ENCODE measurements at places on chromosomes 12 and 14.

DNA sequence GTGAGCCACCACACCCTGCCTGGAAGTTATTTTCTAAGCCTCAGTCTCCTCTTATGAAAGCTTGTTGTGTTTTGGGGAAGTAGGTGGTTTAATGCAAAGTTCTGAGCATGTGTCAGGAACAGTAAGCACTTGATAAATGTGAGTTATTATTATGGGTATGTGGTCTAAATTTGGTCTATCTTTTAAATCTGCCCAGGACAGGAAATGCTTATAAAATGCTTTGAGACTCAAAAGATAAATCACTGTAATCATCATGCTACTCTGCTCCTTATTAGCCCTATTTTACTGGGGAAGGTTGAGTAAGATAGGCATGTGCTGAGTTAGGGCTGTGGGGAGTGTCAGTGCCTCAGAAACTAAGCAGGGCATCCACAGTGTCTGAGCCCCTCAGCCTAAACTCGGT, 13.1 kb upstream of the SRSF5 start:
- DNase-seq: no peak

DNA sequence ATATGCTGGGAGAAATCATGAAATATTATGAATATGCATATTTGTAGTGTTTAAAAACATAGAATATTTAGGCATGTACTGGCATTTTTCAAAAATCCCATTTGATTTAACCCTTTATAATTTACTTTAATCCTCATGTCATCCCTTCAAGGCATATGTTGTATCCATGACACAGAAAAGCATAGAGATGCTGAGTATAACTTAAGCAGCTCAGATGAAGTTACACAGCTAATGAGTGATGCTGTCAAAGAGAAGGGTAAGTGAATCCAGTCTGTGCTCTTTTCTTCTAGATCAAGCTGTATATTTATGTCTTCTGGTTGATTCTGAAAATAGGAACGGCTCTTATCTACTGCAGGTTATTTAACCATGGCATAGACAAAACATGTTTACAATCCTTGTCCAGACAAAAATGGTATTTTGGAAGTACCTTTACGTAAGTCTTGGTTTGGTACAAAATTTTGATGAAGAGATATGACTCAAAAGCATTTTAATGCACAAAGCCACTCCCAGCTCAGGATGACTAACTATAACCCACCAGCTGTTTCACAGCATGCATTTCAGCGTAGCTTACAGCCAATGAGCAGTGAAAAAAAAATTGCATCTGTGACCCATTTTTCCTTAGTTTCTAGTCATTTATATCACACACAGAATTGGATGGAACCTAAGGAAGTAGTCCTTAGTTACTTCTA, 201.7 kb downstream of the STXBP6 start:
- peak; percentile 50 for DNase-seq

- peak; percentile 52 for DNase-seq
Measured at GRCh38 chr12:92224685-92225331, 79.2 kb upstream of the BTG1 start.

GRCh38 chr14:72996916-72997315, 30.0 kb downstream of the ZFYVE1 start:
- DNase-seq: no peak

GRCh38 chr12:108571609-108572165, 9.3 kb downstream of the ISCU start:
- no peak for DNase-seq

DNA sequence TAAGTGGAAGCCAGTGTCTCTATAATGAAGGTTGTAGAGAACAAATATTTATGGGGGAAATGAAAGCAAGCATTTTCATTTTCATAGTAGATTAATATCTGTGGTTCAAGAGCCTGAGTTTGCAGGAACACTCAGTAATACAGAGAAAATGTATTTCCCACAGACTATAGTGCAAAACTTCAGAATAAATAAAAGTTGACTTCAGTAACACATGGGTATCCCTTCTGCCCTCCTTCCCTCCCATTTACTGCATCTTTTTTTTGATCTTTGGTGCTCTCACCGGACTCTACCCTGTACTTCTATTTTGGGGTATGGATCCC, 75.3 kb upstream of the AMN1 start:
- DNase-seq: no peak

DNA sequence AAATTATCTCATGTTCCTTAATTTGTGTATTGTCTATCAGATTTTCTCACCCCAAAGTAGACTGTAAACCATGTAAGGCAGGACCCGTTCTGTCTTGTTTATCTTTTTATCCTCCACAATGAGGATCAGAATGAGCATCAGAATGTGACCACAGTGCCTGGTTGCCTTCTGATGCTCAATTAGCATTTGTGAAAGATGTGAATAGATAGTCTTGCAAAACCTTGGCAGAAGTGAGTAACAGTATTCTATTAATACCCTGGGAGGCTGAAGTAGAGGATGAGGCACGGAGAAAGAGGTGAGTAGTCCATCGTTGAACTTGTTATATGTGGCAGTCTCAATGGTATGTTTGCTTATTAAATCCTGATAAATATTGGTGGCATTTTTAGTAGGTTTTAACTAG, 781.4 kb downstream of the NRXN3 start:
- no peak for DNase-seq
